ENCODE measurements at places on chromosomes 5 and 9.

DNA sequence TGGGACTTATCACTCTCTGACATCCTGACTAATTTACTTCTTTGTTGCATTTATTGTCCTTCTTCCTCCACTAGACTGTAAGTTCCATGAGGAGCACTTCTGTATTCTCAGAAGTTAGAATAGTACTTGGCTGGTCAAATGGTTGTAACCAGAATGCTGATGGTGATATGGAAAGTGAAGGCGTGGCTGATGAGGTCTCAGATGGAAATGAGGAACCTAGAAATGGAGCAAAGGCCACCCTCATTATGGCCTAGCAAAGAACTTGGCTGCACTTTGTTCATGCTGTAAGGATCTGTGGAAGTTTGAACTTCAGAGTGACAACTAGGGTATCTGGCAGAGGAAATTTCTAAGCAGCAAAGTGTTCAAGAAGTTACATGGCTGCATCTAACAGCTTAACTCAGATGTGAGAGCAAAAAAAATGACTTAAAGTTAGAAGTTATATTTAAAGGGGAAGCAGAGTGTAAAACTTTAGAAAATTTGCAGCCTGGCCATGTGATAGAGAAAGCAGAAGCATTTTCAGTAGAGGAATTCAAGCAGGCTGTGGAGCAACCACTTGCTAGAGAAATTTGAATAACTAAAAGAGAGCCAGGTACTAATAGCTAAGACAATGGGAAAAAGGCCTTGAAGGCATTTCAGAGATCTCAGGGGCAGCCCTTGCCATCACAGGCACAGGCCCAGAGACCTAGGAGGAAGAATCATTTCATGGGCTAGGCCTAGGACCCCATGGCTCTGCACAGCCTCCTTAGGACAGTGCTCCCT lies 14.9 kb upstream of the SLC22A5 start:
- no peak for DNase-seq

DNA sequence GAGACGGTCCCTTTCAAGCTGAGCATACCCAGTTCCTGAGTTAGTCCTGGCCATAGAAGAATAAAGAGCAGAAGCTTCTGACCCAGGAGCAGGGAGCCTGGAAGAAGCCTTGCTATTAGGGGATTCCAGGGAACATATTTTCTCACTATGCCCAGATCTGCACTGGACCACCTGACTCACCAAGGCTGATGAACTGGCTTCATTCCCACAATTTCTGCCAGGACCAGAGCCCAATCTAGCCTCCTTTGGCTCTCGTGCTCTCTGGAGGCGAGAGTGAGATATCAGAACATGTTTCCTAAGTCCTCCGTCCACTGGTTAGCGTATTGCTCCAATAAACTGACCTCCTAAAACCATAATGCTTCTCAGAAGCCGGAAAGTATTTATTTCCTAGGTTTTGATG lies 9.9 kb downstream of the GABBR2 start:
- no peak for DNase-seq

DNA sequence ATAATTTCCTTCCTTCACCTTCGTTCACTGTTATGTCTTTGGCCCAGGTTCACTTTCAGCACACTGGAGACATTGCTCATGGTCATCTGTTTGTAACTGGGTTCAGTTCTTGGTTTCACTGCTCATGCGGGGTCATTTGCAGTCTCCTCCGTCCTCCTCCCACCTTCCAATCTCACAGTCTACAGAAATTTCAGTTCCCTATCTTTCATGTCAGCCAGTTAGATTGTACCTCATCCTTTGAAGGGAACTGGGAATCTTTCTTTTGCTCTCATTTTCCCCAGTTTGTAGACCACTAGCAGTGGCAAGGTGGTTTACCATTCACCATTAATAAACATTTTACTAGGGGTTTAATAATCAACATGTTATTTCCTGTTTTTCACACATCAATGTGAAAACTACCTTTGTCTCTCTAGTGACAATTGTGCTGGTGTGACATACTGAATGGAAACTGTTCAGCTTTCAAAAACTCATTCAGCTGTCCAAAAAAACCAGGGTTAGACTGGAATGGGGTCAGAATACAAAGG lies 100.9 kb upstream of the IL6ST start:
- no peak for DNase-seq

- DNase-seq = peak; percentile 47
Observed at GRCh38 chr9:137458194-137459151, 661 bp downstream of the NSMF start.

DNA sequence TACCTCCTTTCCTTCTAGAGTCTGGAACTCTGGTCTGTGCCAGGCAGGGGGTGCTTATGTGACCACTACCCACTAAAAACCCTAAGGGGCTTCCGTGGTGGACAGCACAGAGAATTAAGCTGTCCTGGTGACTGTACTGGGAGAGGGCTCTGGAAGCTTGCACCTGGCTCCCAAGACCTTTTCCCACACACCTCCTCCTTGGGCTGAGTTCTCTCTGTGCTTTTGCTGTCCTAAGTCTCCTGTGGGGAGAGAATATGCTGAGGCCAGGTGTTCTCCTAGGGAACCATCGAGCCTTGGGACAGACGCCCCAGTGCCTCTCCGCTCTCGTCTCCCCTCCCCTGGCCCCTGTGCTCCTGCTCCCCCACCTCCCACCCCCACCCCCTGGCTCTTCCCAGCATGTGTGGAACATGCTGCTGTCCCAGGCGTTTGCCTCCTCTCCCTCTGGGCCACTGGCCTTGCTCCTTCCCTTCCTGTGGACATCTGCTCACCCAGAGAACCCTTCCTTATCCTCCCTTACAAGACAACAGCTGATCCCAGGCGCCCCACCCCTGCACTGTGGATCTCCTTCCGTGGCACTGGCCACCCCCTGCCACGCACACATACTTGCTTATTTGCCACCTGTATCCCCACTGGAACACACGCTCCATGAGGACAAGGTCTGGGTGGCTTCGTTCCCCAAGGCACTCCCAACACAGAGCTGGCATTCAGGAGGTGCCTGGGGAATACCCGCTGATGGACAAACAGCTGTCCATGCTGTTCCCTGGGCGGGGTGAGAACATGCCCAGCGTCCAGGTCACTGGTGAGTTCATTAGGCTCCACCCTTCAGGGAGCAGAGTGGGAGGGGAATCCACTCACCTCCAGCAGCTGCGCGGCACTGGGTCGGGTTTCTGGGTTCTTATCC lies 83.0 kb downstream of the STK10 start:
- DNase-seq = no peak

GRCh38 chr5:24899180-24899579 lies 254.4 kb upstream of the CDH10 start:
- DNase-seq = no peak

- DNase-seq = no peak
Observed at GRCh38 chr5:157248821-157249470, 17.0 kb upstream of the CYFIP2 start.

DNA sequence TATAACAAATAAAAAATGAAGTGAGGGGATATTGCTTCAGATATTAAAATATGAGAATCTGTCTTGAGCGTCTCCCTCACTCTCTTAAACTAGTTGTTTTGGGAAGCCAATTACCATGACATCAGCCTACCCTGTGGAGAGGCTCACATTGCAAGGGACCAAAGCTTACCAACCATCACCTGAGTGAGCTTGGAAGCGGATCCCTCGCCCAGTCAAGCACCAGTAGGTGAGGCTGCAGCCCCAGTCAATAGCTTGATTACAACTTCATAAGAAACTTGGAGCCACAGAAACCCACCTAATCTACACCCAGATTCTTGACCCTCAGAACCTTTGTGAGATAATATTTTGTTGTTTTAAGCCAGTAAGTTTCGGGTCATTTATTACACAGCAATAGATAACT lies 206.2 kb downstream of the CEMIP2 start:
- DNase-seq = no peak

- no peak for DNase-seq
Observed at GRCh38 chr5:6989230-6989629, 276.0 kb downstream of the TENT4A start.

GRCh38 chr9:133881671-133882381 lies 110.3 kb downstream of the VAV2 start:
- DNase-seq = no peak

- no peak for DNase-seq
Observed at GRCh38 chr5:33850100-33850594, 41.6 kb downstream of the ADAMTS12 start.

DNA sequence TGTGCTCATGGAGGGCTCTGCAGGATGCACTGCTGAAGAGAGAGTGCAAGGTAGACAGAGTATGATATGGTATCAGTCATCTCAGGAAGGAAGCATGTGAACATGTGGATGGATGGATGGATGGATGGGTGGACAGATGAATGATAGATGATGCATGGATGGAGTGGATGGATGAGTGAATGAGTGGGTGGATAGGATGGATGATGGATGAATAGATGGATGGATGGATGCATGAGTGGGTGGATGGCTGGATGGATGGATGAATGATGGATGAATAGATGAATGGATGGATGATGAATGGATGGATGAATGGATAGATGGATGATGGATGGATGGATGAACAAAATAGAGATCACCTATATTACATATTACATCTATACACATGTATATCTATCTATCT lies 341.3 kb downstream of the DRD1 start:
- no peak for DNase-seq

- DNase-seq = no peak
Observed at GRCh38 chr5:77936365-77936693, 160.2 kb upstream of the TBCA start.

- no peak for DNase-seq
Observed at GRCh38 chr5:180675036-180675635, 25.7 kb upstream of the FLT4 start.

- peak; percentile 8 for DNase-seq
Observed at GRCh38 chr5:124365361-124365801, 381.1 kb downstream of the ZNF608 start.

GRCh38 chr5:7991125-7991821 lies 122.3 kb downstream of the MTRR start:
- no peak for DNase-seq

DNA sequence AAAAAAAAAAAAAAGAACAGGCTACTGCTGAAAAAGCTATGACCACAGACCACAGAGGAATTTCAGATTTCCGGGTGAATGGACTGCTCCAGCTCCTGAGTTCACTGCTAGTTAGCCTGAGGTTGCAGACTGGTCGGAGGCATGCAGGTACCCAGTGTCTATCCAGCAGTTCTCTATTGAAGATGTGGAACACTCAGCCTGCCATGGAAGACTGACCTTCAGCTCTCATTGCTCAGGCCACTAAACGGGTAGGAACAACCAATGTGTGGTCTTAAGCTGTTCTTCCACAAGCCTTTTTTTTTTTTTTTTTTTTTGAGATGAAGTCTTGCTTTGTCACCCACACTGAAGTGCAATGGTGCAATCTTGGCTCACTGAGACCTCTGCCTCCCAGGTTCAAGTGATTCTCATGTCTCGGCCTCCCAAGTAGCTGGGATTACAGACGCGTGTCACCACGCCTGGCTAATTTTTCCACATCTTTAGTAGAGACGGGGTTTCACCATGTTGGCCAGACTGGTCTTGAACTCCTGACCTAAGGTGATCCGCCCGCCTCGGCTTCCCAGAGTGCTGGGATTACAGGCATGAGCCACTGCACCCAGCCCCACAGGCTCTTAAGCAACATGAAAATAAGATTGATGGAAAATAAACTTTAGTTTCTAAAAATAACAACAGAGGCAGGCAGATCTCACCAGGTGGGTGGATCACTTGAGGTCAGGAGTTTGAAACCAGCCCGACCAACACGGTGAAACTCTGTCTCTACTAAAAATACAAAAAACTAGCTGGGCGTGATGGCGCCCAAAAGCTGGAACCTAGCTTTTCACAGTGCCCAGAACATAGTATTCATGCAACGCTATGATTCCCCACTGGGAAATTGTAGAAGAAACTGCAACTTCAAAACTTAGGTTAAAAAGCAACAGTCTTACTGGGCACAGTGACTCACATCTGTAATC lies 20.0 kb upstream of the NPM1 start:
- DNase-seq = no peak

DNA sequence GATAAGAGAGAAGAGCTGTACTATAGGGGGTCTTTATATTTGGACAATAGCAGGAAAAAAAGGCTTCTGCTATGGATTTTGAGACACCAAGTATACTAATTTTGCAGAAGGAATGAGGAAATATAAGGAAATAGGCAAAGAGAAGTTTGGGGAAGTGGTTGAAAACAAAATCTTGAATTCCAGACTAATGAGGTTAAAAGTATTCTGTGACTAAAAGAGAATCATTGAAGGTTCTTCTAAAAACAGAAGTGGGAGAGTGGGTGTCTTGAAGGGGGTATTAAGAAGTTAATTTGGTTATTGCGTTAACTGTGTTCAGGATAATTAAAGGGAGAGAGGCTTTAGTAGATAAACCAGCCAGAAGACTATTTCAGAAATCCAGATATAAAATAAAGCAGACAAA lies 148.7 kb downstream of the RFK start:
- DNase-seq = no peak

DNA sequence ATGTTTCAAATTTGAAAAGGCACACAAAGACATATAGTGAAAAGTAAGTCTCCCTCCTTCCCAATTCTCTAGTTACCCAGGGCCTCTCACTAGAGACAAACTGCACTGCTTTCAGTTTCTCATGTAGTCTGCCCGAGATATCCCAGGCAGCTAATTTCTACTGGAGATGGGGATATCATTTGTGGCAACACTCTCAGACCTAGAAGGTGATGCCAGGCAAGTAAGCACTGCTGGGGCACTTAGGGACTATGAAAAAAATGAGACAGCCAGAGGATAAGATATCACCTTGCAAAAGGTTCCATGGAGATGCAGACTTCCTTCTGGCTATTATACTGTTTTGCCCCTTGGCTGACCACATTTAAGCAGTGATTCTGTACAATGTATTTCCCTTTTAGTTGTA lies 12.6 kb downstream of the SIL1 start:
- DNase-seq = no peak

- DNase-seq = peak; percentile 16
Observed at GRCh38 chr5:72244862-72245371, 75.1 kb downstream of the MRPS27 start.

DNA sequence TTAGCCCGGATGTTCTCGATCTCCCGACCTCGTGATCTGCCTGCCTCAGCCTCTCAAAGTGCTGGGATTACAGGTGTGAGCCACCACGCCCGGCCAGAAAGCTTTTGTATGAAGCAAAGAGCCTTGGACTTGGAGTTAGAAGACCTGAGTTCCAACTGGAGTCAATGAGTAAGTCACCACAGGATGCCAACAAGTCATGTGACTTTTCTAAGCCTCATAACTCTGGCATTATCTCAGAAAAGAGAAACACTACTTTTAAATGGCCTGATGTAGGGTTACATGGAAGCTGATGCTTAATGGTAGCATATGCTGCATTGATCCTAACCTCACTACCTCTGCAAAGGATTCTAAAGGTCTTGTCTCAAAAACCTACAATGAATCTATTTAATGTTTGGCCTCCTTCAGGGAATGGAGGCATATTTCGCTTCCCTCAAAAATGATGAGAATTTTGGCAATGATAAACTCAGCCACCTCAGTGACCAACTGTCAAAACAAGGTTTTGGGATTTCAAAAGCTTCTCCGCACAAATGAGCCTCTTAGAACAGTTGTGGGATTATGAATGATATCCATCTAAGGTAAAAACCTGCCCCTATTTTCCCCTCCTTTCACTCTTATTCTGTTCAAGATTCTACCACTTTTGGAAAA lies 236.8 kb downstream of the ACTL7B start:
- no peak for DNase-seq

DNA sequence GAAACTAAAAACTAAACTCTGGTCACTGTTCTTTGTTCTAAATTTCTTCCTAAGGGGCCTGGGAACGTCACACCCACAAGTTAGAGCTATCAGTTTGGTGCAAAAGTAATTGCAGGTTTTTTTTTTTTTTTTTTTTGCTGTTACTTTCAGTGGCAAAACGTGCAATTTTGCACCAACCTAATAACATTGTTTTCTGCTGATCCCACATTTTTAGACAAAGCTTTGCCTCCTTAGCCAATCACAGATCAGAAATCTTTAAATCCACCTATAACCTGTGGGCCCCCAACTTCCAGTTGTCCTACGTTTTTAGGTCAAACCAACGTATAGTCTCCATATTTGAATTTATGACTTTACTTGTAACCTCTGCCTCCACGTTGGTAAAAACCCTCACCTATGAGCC lies 11.1 kb upstream of the MED10 start:
- no peak for DNase-seq

Data from nephron progenitor cell (in vitro differentiated cells).